ENCODE measurements at places on chromosomes 6 and 20. TPM values are rescaled to one million over a fixed set of nuclear protein-coding genes. Genes with fewer than 3 reads are reported as not detected.
A peak's percentile ranks its signal among the peaks of the same experiment; 100 is the strongest.

Gene LAMA4
- total RNA-seq, result 122 TPM

DNA sequence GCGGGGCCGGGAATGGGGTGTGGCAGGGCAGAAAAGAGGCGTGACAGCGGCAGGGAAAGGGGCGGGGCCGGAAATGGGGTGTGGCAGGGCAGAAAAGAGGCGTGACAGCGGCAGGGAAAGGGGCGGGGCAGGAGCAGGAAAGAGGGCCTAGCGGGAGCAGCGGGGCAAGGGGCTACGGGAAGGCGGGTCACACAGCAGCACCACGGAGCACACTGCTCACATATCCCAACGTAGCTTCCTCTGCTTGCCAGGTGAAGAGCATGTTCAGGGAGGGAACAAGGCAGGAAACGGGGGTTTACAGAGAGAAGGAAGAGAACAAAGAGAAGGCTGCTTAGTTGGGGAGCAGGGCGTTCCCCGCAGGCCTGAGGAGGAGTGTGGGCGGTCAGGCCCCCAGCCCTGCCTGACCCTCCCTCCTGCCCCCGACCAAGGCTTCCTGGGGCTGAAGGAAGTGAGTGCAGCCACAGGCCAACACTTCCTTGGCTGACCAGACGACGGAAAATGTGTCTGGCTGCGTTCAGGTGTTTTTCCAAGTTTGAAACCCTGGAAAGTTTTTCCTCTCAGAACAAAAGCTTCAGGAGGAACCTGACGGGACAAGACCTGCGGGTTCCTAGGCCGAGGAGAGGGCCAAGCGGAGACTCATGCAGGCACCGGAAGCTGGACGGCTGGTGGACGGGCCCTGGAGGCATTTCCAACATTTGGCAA, 13.8 kb downstream of the UCKL1 start:
- H3K4me1 ChIP-seq, result peaks cover 5% of the 10 kb centered on the region
- peaks cover 6% of the 10 kb centered on the region for H3K36me3 ChIP-seq
- no peak overlapping the region for H3K4me3 ChIP-seq
- DNase-seq, result no peak
- peaks cover 4% of the 10 kb centered on the region for H3K27me3 ChIP-seq
- no peak overlapping the region for H3K27ac ChIP-seq

Gene CDSN
- not detected for total RNA-seq

DNA sequence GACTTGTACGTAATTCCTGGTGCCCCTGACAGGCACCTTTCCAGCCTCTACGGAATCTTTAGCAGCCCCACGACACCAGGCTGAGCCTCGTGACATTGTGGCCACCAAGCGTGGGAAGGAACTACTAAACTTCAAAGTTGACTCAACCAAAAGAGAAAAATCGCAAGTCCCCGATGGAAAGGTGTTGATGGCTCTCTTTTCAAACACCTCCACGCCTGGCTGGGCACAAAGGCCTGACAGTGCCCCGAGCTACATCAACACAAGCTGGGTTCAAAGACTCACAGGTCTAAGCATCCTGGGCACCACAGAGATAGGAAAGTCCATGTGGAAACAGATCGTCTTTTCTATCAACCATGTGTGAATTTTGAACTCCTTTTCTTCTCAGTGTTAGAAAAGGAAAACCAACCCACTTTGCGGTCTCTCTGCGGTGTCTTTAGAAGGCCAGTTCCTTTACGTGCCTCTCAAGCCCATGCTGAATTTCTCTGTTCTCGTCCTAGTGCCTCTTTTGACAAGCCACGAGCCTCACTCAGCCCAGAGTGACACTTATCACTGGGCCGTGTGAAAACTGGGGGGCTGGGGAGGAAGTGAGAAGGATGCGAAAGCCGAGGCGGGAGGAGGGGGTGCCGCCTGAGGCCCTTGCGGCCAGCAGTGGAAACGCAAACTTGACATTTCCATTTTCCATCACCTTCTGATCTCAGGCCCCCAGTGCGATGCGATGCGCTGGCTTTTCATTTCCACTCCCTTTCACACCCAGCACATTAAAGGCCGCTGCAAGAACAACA, 59.4 kb downstream of the GFOD1 start:
- H3K4me1 ChIP-seq, result peaks cover 23% of the 10 kb centered on the region
- no peaks in the 10 kb centered on the region for H3K36me3 ChIP-seq
- no peak overlapping the region for H3K4me3 ChIP-seq
- no peak overlapping the region for H3K27ac ChIP-seq

- H3K4me1 ChIP-seq, result peaks cover 45% of the 10 kb centered on the region
- H3K27me3 ChIP-seq, result no peaks in the 10 kb centered on the region
- H3K27ac ChIP-seq, result peak overlapping the region; percentile 91
Observed at GRCh38 chr20:58457083-58457695, 58.0 kb downstream of the APCDD1L start.

Gene SLC26A8
- total RNA-seq, result not detected

Gene OR2B2
- total RNA-seq, result not detected

Gene CCDC170
- 0.05 TPM for total RNA-seq

GRCh38 chr20:52103335-52103912, 88.2 kb downstream of the ZFP64 start:
- H3K27me3 ChIP-seq, result no peaks in the 10 kb centered on the region
- peak; percentile 61 for DNase-seq
- H3K27ac ChIP-seq, result peak overlapping the region; percentile 95
- H3K4me1 ChIP-seq, result peaks cover 19% of the 10 kb centered on the region

GRCh38 chr20:45595235-45595634, 16.2 kb upstream of the WFDC8 start:
- DNase-seq, result no peak
- H3K36me3 ChIP-seq, result no peaks in the 10 kb centered on the region
- peaks cover 2% of the 10 kb centered on the region for H3K27me3 ChIP-seq
- no peaks in the 10 kb centered on the region for H3K4me1 ChIP-seq
- H3K27ac ChIP-seq, result no peak overlapping the region

GRCh38 chr6:170370416-170370815, 63.9 kb downstream of the FAM120B start:
- H3K36me3 ChIP-seq, result peaks cover 2% of the 10 kb centered on the region
- no peaks in the 10 kb centered on the region for H3K4me1 ChIP-seq
- DNase-seq, result no peak
- H3K4me3 ChIP-seq, result no peak overlapping the region
- H3K27me3 ChIP-seq, result no peaks in the 10 kb centered on the region
- H3K27ac ChIP-seq, result no peak overlapping the region

DNA sequence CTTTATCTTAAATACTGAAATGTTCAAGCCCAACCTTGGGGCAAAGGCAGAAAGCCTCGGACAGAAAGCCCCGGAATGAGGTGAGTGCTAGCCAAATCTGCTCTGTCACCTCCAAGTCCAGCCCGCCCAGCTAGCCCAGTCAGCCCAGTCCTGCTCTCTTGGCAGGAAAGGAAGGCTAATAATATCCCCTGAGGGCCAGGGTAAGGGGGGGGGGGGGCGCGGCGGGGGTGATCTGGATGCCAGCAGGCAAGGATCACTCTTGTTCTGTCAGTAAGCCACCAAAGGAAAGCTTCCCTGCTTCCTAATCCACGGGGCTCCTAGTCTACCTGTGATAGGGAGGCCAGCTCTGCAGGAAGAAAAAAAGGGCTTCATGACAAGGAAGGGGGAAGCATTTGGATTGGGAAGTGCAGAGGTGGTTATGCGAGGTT, 1.1 kb downstream of the NDRG3 start:
- no peaks in the 10 kb centered on the region for H3K36me3 ChIP-seq
- H3K4me3 ChIP-seq, result peak overlapping the region; percentile 90
- peak; percentile 47 for DNase-seq
- H3K27ac ChIP-seq, result peak overlapping the region; percentile 82
- no peaks in the 10 kb centered on the region for H3K27me3 ChIP-seq

DNA sequence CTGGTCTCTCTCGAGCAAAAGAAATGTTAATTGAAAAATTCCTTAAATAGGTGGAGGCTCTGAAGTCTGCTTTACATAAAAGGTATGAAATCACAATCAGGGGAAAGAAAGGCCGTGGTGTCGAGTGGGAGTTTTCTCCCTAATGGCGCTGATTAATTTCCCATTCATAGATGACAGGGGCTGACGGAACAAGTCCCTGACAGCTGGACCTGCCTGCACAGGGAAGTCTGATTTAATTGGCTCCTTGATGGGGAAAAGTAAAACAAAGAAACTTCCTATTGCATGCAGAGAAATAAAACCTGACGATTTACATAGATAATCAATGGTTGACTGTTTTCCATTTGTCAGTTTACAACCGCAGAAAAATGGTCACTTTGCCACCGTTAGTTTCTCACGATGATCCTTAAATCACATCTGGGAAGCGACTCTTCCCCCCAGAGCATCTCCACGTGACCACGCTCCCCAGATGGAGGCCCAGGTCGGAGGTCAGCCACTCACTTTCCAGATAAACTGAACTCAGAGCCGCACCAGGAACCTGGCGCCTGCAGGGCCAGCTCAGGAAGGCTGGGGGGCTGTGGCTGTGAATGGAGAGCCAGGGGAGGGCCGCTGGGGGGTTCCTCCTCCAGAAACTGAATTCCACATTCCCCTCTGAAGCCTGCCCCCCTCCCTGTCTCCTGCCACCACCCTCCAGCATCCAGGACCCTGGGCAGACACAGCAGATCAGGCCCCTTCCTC, 55.3 kb downstream of the DLL1 start:
- H3K27me3 ChIP-seq, result peaks cover 22% of the 10 kb centered on the region
- peaks cover 9% of the 10 kb centered on the region for H3K4me1 ChIP-seq
- no peaks in the 10 kb centered on the region for H3K36me3 ChIP-seq
- H3K4me3 ChIP-seq, result no peak overlapping the region
- DNase-seq, result no peak

- no peak overlapping the region for H3K4me3 ChIP-seq
- DNase-seq, result no peak
- H3K27me3 ChIP-seq, result peaks cover 4% of the 10 kb centered on the region
- no peak overlapping the region for H3K27ac ChIP-seq
Observed at GRCh38 chr20:2246069-2246491, 49.7 kb upstream of the TGM3 start.

Gene NFYA
- total RNA-seq, result 15.6 TPM

GRCh38 chr20:23245553-23246181, 104.9 kb upstream of the NXT1 start:
- DNase-seq, result no peak
- no peaks in the 10 kb centered on the region for H3K36me3 ChIP-seq
- peaks cover 18% of the 10 kb centered on the region for H3K27me3 ChIP-seq
- no peak overlapping the region for H3K4me3 ChIP-seq

Gene CAGE1
- 0.12 TPM for total RNA-seq

- H3K4me1 ChIP-seq, result peaks cover 59% of the 10 kb centered on the region
- DNase-seq, result peak; percentile 32
- peaks cover 3% of the 10 kb centered on the region for H3K27me3 ChIP-seq
- peaks cover 6% of the 10 kb centered on the region for H3K36me3 ChIP-seq
- peak overlapping the region; percentile 97 for H3K27ac ChIP-seq
Observed at GRCh38 chr6:53793318-53794136, 1.3 kb upstream of the LRRC1 start.

- no peak overlapping the region for H3K4me3 ChIP-seq
- peaks cover 4% of the 10 kb centered on the region for H3K27me3 ChIP-seq
- H3K27ac ChIP-seq, result no peak overlapping the region
- no peak for DNase-seq
Observed at GRCh38 chr6:77074037-77074713, 389.1 kb downstream of the HTR1B start.

DNA sequence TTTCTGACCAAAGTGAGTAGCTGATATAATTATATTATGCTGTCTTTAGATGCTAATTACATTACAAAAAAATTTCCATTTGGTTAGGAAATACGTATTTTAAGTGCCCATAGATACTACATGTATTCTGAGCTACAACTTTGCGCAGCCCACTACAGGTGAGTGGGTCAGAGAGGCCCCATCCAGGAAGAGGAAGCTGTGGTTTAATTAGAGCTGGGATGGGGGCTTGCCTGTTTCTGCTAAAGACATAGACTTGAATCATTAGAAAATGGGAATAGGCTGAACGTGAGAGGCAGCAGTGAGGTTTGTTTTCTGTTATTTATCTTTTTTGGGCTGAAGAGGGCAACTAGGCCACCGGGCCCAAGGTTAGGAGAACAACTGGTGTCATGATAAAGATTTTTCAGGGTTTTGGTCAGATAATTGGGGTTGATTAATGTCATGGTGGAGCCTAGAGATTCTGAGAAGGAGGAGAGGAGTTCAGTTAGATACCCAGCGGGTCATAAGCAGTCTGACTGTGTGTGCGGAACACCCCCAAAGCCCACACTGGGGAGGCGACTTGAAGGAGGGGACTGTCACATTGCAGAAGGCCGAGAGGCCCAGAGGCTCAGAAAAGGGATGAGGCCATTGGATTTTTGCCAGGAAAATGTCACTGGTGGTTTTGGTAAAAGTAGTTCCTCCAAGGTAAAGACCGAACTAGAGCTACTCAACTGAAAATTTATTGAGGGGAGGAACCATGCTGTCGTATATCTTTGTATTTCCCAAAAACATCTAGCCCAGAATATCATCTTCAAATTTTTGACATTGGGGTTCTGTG, 14.5 kb upstream of the IRF4 start:
- H3K4me1 ChIP-seq, result no peaks in the 10 kb centered on the region
- no peaks in the 10 kb centered on the region for H3K36me3 ChIP-seq
- H3K27me3 ChIP-seq, result peaks cover 14% of the 10 kb centered on the region
- DNase-seq, result no peak
- H3K4me3 ChIP-seq, result no peak overlapping the region
- no peak overlapping the region for H3K27ac ChIP-seq

Gene RIMS4
- not detected for total RNA-seq

GRCh38 chr6:81668615-81669047, 83.8 kb downstream of the TENT5A start:
- DNase-seq, result no peak
- no peak overlapping the region for H3K27ac ChIP-seq
- no peaks in the 10 kb centered on the region for H3K27me3 ChIP-seq

GRCh38 chr20:53227523-53227922, 255.4 kb downstream of the TSHZ2 start:
- H3K36me3 ChIP-seq, result no peaks in the 10 kb centered on the region
- no peak overlapping the region for H3K4me3 ChIP-seq
- DNase-seq, result no peak
- no peak overlapping the region for H3K27ac ChIP-seq
- H3K4me1 ChIP-seq, result no peaks in the 10 kb centered on the region
- no peaks in the 10 kb centered on the region for H3K27me3 ChIP-seq

GRCh38 chr20:53668992-53669391, 75.4 kb upstream of the ZNF217 start:
- peaks cover 5% of the 10 kb centered on the region for H3K4me1 ChIP-seq
- DNase-seq, result no peak
- H3K36me3 ChIP-seq, result no peaks in the 10 kb centered on the region
- no peaks in the 10 kb centered on the region for H3K27me3 ChIP-seq
- no peak overlapping the region for H3K4me3 ChIP-seq

DNA sequence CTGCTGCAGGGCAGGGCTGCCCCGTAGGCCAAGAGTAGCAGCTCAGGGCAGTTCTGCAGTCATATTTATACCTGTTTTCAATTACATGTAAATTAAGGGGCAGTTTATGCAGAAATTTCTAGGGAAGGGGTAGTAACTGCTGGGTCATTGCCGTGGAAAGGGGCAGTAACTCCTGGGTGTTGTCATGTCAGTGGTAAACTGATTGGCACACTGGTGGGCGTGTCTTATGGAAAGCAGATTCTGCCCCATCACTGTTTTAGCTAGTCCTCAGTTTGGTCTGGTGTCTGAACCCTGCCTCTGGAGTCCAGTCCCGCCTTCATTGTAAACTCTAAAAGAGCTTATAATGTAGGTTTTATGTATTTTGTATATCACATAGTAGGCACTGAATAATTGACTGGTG, 22.1 kb downstream of the MAP3K4 start:
- no peak overlapping the region for H3K4me3 ChIP-seq
- peaks cover 3% of the 10 kb centered on the region for H3K27me3 ChIP-seq
- H3K4me1 ChIP-seq, result peaks cover 25% of the 10 kb centered on the region
- H3K36me3 ChIP-seq, result 0 out of 2 replicates have a peak, but pooled peaks cover 10% of the 10 kb centered on the region
- no peak overlapping the region for H3K27ac ChIP-seq

Gene SLC17A1
- total RNA-seq, result not detected
